ENCODE measurements at places on chromosomes 1 and 21.

- no peak for DNase-seq
Measured at GRCh38 chr1:119097380-119097779, 43.1 kb downstream of the WARS2 start.

DNA sequence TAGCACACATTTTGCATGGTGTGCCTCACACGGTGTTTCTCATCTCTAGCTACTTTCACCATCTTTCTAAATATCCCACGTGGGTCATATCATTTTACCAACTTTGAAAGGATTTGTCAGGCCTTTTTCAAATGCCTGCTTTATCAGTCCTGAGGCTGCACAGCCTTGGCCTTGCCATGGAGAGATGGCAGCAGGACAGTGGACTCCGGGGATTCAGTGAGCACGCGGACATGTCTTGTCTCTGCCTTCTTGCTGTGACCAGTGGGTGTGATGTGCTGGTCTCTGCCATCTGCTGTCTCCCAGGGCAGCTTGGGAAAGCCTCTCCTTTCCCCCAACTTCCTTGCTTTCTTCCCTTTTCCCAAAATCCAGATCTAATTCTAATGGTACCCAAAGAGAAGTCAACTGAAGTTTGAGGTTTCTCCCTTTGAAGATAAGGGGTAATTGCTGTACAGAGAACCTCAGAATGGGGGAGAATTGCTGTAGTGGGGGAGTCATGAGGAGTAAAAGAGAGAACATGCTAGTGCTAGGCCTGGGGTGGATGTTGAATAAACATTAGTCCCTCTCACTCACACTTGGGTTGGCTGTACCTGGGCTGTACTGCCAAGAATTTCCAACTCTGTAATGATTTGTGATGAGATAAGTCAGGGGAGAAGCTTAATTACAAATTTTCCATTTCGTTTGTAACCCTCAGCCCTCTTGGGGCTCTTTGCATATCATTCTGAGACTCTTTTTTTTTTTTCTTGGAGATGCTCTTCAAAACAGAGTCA lies 99.5 kb downstream of the GALNT2 start:
- DNase-seq, result no peak

- DNase-seq, result peak; percentile 45
Measured at GRCh38 chr1:53327182-53327913, 522 bp downstream of the LRP8 start.

DNA sequence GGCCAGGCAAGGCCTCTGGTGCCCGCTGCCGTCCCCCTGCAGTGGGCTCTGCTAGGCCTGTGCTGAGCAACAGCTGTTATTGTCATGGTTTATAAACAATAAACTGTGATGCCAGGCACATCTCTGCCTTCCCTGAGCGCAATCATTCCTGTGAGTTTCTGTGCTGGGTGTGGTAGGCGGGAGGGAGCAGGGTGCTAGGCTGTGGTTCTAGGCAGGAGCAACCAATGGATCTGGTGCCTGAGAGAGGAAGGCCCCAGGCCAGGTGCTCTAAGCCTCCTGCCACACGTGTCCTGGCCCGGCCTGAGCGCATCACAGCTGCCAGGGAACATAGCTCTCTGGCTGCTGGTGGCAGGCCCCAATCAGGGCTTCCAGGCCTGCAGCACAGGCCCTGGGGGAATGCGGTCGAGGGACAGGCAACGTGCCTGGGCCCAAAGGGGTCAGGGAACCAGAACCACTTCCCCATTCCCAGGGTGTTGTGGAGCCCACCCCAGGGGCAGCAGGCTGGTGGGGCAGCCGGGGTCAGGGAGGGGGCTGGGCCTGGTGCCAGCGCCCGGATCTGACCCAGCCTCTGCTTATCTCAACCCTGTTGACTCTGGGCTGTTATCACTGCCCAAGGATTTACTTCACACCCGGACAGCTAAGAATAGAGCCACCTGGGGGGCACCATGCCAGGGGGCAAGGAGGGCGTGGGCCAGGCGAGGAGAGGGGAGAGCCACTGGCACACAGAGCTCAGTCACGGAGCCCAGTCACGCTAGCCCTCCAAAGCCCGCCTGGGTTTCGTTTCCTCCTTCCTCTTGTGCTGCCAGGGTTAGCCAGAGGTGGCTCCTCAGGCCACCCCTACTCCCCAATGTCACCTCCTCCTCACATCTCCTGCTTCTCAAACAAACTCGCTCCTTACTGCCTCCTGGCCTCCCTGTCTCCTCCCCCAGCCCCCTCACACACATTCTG lies 11.5 kb downstream of the TRIM46 start:
- DNase-seq, result no peak

DNA sequence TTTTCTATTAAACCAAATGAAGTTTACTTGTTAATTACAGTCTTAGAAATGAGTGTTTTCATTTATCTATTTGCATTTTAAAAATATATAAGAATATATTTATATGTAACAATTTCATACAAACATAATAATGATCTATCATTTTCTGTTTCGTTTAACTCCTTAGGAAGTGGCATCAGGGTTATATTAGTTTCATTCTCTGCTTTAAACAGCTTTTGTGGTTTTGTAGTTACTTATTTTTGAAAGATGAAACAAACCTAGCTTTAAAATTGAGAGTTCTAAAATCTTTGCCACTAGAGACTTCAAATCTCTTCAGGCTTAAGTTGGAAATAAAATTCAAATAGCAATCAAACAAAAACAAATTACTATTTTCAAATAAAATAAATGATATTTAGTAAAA lies 2110.6 kb downstream of the MRPL39 start:
- no peak for DNase-seq

DNA sequence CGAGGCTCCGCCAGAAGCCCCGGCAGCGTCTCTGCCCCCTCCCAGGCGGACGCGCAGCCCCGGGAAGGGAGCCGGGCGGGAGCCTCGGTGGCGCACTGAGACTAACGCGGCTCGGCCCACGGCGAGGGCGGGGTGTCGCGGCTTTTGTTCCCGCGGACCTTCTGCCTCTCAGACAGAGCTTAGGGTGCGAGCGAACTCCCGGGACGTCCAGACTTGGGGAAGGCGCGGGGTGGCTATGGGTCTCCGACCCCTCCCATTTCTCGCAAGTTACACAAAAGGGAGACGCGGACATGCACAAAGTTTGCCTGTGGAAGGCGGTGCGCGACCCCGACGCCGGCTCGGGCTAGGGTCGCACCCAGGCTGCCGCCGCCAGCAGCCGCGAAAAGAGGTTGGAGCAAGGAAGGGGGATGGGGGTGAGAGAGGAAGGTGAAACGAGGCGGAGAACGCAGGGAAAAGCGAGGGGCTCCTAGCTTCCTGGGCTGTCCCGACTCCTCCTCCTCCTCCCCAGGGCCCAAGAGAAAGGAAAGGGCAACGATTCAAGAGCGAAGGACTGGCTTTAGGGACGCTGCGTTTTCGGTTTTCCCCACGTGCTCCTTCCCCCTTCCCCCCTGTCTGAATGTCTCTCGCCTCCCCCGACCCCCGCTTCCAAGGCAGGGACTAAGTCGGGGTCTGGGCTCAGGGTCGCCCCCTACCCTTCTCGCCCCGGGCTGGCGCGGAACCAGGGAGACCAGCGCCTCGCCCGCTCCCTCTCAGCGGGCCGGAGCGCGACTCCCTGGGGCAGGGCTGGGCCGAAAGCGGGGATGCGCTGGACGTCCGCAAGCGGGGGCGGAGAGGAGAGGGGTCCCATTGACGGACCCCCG lies 729 bp downstream of the APP start:
- DNase-seq, result peak; percentile 22

DNA sequence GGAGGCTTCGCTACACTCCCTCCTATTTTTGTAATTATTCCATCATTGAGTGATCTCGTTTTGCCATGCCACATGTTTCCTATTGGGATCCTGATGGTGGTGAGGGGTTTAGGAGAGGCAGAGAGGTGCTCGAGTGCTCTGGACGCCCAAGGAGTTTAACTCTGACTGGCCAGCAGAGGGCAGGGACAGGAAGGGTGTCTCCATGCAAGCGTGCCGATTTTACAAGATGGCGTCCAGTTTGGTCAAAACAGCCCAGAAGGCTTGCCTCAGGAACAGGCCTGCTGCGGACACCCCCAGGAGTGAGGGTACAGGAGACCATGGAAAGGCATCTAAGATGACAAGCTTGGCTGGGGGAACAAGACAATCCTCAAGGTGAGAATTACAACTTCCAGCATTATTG lies 33.8 kb upstream of the KCNE2 start:
- no peak for DNase-seq

DNA sequence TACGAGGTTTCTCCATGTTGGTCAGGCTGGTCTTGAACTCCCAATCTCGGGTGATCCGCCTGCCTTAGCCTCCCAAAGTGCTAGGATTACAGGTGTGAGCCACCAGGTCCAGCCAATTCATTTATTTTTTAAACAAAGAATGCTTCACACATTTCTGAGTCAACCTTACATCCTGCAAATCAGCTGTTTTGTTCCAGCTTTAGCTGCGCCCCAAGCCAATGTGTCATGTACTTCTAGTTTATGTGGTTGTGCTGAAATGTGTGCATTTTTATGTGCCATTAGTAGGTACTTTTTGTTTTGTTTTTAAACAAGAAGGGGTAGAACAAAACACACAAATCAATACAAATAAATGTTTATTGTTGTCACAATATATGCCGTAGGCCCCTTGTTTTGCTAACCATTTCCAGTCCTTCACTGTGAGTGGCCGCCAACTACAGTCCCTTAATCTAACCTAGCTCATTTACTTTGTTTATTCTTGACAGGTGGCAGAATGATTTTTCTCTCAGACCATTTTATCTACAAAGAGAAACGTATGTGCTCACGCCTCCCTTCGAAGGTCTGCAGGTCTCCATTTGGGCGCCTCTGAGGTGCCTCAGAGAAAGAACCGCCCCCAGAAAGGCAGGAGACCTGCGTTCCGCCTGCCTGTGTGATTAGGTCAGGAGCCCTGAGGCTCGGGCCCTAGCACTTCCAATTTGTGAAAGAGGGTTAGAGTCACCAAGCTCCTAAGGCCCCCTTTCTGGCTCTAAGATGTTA lies 2.8 kb upstream of the CASQ2 start:
- no peak for DNase-seq

GRCh38 chr1:77385551-77385950 lies 103.7 kb downstream of the AK5 start:
- DNase-seq, result no peak

GRCh38 chr1:29674627-29675326 lies 438.5 kb downstream of the PTPRU start:
- DNase-seq, result no peak

- DNase-seq, result no peak
Measured at GRCh38 chr1:175539986-175540385, 203.4 kb downstream of the TNR start.

DNA sequence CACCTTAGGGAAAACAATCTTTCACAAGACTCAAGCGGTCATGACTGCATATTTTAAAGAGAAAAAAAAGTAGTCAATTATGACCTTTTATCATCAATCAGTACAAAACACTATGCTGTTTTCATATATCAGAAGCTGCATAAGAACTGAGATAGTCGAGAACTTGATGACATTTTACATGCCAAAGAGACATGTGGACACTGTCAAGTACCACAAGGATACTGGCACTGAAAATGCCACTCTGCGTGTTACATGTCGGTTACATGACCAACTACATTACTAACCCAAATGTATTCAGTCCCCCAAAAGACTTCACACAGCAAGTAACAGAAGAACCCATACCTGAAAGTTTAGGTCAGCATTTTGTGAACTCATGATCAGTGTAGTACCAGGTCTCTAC lies 975.0 kb upstream of the ADGRL4 start:
- no peak for DNase-seq

DNA sequence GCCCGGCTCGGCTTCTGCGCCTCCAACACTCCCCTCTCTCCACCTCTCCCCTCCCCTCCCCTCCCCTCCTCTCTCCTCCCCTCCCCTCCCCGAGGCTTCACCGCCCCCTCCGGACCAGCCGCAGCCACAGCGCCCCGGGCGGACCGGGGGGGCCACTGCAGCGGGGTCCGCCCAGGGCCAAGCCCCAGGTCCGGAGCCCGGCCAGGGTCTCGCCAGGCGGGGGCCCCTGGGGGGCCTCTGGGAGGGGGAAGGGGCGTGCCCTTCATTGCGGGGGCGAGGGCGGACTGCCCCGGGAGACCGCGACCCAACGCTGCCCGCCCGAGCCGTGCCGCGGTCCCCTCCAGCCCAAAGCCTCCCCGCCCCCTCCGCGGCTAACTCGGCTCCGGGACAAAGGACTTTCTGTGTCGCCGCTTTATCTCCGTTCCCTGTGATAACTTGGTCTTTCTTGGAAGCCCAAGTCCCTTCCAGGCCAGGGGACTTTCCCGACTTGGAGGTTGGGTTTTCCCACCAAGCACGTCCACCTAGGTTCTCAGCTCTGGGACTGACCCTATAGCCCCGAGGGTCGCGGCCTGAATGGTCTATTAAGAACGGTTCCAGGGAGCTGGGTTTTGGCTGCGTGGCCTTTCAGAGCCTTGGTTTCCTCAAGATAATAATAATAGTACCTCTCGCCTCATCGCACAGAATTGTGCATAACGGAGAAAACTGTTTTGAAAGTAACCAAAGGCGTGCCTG lies at the start of gene UBQLN4:
UBQLN4 (minus strand) TSS at position 31 of the 732 bp plus-strand sequence. CDS start 97 bp downstream, outside the sequence.
- DNase-seq, result peak; percentile 91

- no peak for DNase-seq
Measured at GRCh38 chr21:24225431-24225830, 1381.8 kb downstream of the MRPL39 start.

DNA sequence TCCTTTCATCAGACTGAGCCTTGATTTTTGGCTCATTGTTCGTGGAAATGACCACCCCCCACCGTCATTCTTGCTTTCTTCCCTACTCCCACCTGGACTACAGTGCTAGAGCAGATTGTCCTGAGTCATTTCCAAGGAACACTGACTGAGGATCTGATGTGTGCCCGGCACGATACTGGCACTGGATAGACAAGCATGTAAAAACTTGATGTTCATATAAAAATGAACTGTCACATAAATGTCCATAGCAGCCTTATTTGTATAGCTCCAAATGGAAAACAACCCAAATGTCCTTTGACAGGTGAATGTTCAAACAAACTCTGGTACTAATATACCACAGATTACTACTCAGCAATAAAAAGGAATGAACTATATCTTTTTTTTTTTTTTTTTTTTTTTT lies 18.6 kb upstream of the SLC45A3 start:
- no peak for DNase-seq

GRCh38 chr1:194024659-194025058 lies 838.2 kb upstream of the B3GALT2 start:
- no peak for DNase-seq

- no peak for DNase-seq
Measured at GRCh38 chr1:2132222-2133038, 62.1 kb downstream of the FAAP20 start.

- no peak for DNase-seq
Measured at GRCh38 chr1:12601700-12602658, 16.0 kb downstream of the DHRS3 start.

DNA sequence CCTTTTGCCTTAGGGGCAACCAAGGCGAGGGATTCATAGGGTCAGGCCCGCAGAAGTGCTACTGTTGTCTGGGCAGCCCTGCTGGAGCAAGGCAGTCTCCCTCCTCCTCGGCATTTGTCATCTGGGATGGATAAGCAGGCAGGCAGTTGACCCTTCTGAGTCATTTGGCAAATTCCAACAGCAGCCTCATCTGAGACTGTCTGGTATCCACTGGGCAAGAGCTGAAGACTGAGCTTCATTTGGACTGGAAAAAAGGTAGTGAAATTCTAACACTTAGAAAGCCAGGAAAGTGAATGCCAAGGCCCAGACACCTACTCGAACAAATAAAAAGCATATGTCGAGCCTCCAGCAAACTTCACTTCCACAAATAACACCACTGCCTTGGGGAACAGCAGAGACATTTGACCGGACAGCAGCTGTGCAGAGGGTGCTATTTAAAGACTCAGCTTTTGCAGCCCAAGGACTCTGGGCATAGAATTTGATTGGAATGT lies 4.0 kb upstream of the ZBTB40 start:
- DNase-seq, result no peak

- no peak for DNase-seq
Measured at GRCh38 chr1:115829023-115829674, 11.8 kb downstream of the NHLH2 start.
